ENCODE measurements at places on chromosomes 5 and 9.

DNA sequence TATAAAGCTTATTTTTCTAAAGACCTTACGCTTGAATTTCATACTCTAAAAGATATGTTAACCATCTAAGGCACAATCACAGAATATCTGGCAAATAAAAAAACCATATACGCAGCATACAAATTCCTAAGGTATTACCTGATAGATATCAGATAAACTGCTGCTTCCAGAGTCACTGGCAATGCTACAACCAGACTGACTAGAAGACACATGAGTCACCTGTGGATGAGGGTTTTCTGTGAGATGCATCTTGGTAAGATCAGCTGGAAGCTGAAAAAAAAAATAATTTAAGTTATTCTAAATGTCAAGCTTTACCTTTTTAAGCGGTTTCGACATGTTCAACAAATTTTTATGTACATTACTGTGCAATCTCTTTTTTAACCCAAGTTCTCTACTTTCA lies 113.8 kb downstream of the RAPGEF6 start:
- DNase-seq: no peak

GRCh38 chr5:16406630-16407029 lies 59.0 kb downstream of the ZNF622 start:
- DNase-seq: no peak

GRCh38 chr9:131728961-131729360 lies 10.9 kb downstream of the RAPGEF1 start:
- peak; percentile 75 for DNase-seq

DNA sequence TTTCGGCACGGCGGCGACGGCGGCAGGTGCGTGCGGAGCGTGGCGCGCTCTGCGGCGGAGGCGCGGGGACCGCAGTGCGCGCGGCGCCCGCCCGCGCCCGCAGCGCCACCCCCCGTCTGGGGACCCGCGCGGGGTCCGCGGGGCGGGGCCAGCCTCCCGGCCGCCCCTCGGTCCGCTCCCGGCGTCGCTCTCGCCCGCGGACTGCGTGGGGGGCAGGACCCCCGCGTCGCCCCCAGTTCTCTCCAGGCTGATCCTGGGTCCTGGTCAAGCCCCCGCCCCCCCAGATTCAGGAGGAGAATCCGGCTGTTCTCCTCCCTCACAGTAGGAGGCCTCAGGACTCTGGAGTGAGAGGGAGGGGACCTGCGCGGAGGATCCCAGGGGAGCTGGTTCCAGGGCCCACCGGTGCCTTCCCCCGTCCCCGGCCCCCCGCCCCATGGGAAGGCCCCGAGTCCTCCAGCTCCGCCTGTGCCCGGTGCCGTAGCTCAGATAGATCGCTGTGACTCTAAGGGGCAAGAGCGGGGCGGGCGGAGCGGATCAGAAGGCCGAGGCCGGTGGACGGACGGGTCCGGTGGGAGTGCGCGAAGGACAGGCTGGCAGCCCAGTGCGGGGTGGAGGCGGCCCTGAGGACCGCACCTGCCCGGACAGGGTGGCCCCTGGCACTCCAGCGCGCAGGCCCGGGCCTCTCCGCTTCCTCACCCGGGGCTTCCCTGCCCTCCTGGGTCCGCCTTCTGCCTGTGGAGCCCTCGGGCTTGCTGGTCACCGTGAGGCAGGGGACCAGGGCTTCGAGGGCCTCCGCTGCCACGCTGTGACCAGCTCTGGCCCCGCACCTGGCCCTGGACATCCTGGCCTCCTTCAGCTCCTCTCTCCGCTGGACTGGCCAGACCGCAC lies at the start of gene RNF208:
Gene RNF208, minus strand, starts transcription at position 51 of the 888 bp plus-strand sequence. CDS start 1,028 bp downstream, outside the sequence.
- no peak for DNase-seq

DNA sequence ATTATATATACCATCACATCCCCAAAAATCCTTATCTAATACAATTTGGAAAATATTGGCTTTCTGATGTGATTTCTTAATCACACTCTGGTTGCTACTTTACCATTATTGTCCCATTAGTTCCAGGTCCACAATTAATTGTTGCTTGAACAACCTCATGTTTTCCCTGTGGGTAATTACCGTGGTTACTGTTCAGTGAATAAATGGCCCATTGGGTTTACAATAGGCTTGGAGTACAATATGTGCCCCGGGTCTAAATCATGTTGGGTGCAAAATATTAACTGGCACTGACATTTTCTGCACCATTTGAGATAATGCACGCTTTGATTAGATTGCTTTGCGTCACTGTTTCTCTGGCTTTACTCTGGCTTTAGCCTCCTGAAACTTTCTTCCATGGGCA lies 163.7 kb downstream of the GABBR2 start:
- DNase-seq: no peak

DNA sequence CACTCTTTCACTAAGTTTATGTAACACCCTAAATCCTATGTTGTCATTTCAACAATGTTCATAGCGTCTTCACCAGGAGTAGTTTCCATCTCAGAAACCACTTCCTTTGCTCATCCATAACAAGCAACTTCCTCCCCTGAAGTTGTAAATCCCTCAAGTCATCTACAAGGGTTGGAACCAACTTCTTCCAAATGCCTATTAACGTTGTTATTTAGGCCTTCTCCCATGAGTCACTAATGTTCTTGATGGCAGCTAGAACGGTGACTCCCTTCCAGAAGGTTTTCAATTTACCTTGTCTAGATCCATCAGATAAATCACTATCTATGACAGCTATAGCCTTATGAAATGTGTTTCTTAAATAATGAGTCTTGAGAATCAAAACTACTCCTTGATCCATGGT lies 73.3 kb upstream of the TARS1 start:
- DNase-seq: no peak

DNA sequence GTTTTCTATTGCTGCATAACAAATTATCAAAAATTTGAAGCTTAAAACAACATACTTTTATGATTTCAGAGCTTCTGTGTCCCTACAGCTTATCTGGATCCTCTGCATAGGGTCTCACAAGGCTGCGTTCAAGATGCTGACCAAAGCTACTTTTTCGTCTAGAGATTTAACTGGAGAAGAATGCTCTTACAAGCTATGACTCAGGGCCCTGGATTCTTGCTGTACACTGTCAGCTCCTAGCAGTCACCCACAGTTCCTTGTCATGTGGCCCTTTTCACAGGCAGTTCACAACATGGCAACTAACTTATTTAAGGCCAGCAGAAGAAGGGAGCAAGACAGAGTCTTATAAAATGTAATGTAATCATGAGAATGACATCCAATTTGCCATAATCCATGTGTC lies 70.8 kb upstream of the FAM174A start:
- DNase-seq: no peak

- DNase-seq: no peak
Observed at GRCh38 chr5:96655506-96655905, 6.7 kb upstream of the CAST start.
